ENCODE measurements at places on chromosomes 1 and 21.

- DNase-seq, result peak; percentile 73
Measured at GRCh38 chr1:154198756-154199562, 7.1 kb upstream of the TPM3 start.

DNA sequence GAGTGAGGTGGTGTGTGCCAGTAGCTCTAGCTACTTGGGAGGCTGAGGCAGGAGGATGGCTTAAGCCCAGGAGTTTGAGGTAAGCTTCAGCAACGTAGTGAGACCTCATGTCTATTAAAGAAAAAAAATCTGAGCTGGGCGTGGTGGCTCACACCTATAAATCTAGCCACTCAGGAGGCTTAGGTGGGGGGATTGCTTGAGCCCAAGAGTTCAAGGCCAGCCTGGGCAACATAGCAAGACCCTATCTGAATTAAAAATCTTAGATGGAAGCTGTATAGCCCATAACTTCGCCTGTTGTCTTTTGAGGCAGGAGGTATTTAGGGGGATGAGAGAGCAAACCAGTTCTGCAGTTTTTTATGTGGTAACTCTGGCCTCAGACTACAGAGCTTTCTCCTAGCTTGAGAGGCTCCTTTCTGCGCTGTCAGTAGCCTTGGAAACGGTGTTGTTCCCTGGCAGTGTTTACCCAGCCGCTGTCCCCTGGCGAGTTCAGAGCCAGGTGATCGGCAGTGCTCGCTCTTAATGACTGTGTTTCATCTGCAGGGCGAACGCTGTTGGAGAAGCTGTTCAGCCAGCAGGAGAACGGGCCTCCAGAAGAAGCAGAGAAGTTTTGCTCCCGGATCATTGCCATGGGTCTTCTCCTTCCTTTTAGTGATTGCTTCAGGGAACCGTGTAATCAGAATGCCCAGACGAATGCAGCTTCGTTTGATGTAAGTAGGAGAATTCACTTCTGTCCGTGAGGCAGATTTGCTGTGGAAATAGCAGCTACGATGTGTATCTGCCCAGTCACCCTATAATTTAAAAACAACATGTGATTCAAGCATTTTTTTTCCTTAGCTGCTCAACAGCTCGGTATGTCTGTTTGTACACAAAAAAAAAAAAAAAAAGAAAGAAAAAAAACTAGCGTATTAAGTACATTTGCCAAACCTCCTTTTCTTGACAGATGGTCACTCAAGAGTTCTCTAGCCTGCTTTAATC lies 31.2 kb downstream of the FMN2 start:
- DNase-seq, result peak; percentile 63

- DNase-seq, result peak; percentile 86
Measured at GRCh38 chr1:201426479-201427310, 5.2 kb upstream of the TNNI1 start.

DNA sequence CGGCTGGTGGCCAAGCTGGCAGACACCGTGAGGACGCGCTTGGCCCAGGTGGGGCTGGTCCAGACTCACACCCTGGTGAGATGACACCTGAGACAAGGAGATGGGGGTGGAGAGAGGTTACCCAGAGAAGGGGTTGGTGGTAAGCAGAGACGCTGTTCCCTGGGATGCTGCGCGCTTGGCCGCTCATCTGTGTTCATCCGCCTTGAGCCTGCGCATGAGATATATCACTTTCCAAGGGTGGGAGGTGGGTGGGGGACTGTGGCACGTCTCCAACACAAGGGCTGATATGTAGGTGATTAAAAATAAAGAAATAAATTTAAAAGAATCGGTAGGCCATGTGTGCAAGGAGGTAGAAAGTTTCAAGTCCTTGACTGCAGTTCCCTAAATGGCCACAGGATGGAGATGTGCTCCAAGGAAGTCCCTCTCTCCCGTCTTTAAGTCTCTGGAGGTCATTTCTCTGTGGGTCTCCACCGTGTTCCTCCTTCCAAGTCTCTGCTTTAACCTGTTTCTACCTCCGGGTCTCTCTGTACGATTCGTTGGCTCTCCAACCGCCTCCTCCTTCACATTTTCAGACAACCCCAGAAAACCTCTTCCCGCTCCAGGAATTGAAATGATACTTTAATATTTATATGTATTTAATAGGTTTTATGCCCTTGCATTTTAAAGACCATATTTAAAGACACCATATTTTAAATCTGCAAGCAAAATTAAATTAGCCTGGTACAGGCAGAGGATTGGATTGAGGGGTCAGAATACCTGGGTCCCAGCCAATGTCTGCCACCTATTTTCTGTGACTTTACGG lies 4.5 kb downstream of the TTC24 start:
- DNase-seq, result peak; percentile 88

- DNase-seq, result peak; percentile 56
Measured at GRCh38 chr1:178344513-178345091, 152.2 kb downstream of the CLEC20A start.

DNA sequence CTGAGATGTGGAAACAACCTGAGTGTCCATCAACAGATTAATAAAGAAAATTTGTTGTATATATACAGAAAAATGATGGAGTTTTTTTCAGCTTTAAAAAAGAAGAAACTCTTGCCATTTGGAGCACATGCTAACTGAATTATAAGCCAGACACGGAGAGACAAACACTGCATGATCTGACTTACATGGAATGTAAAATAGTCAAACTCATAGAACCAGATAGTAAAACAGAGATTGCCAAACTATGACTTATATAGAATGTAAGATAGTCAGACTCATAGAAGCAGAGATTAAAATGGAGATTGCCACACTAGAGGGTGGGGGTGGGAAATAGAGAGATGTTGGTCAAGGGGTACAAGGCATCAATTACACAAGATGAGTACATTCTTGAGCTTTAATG lies 1786.6 kb downstream of the PLA2G4A start:
- DNase-seq, result no peak

DNA sequence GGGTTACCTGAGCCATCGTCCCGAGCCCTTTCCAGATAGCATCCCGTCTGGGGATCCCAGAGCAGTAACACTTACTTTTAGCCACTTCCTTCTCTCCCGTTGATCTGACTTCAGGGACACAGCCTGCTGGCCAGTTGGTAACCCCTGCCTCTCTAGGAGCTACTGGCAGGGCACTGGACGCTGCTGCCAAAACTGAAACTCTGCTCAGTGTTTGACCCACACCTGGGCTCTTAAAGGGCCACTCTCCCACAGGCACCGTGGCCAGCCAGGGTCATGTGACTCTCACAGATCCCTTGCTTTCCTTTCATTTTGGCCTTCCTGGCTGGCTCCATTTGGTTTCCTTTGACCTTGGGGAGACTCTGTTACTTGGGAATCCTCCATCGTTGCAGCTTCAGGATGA lies at the start of gene PIGR:
TSS of gene PIGR (minus strand) at position 206 of the 400 bp plus-strand sequence. CDS start 5,935 bp downstream, outside the sequence.
- no peak for DNase-seq

GRCh38 chr1:232372841-232373440 lies 257.0 kb downstream of the SIPA1L2 start:
- peak; percentile 62 for DNase-seq

GRCh38 chr1:36088265-36088576 lies 471 bp upstream of the ADPRS start:
- DNase-seq, result no peak

GRCh38 chr1:9591669-9592509 lies 3.2 kb downstream of the TMEM201 start:
- peak; percentile 75 for DNase-seq

DNA sequence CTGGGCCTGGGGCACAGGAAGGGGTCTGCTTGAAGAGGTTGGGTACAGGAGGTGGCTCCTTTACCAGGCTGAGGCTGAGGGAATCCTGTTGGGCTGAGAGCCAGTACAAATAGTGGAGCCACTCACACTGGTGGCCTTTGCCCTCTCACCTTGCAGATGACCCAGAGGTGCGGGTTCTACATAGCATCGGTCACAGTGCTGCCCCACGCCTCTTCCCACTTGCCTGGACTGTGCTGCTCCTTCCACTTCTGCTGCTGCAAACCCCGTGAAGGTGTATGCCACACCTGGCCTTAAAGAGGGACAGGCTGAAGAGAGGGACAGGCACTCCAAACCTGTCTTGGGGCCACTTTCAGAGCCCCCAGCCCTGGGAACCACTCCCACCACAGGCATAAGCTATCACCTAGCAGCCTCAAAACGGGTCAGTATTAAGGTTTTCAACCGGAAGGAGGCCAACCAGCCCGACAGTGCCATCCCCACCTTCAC lies 1.8 kb upstream of the SLC50A1 start:
- DNase-seq, result no peak

- DNase-seq, result no peak
Measured at GRCh38 chr21:43591571-43591970, 67.7 kb downstream of the HSF2BP start.

GRCh38 chr1:239262538-239262937 lies 123.8 kb upstream of the CHRM3 start:
- DNase-seq, result no peak

DNA sequence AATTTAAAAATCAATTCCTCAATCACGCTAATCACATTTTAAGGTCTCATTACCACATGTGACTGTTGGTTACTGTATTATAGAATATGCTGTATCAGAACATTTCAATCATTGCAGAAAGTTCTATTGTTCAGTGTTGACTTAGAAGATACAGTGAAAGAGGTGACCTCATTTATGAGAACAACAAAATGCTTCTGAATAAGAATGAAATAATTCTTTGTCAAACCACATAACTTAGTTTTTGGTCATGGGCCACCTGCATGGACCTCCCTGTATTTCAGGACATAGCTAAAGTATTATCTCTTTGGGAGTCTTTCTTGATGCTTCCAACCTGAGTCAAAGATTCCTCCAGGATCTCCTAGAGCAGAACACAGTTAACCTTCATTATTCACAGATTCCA lies 22.3 kb downstream of the MFSD2A start:
- no peak for DNase-seq

DNA sequence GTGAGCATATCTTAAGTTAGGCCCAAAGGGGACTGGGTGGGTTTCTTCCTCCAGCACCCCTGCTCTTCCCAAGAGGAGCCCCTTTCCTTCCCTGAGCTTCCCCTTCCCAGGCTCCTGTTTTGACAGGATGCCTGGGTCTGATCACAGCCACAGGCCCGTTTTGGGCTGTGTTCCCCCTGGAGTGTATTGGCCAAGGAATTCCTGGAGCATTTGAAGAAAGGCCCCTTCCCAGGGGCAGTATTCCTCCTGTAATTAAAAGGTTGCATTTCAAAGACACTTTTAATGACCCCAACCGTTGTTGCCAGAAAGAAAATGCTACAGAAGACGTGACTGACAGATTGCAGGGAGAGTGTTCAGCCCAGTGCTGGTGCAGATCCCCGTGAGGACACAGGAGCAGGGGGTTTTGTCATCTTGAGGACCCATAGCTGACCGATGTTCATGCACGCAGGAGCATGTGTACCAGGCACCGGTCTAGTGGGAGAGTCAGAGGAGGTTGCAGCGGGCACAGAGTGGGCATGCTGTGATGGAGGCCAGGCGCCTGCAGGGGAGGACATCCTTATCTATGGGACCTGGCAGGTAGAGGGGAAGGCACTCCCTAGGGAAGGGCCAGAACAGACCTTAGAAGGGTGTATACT lies 19.3 kb upstream of the LBR start:
- DNase-seq, result no peak

GRCh38 chr1:202815120-202815519 lies 4.4 kb downstream of the PCAT6 start:
- no peak for DNase-seq

DNA sequence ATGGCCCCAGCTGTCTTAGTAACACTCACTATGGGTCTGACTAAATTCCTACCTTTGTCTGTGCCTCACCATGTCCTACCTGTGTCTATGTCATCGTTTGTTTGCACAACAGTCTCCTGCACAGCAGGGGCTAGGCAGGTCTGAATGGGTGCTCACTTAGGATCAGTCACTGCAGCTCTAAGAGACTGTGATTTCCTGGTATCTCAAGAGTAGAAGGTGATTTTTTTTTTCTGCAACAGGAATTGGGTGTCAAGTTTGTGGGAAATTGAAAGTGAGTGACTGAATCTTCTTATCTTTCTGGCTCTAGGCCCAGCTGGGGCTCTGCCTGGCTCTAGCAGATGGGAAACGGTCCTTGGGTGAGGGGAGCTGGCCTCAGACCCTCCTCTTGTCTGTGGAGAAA lies 46.4 kb upstream of the TRABD2B start:
- DNase-seq, result no peak

GRCh38 chr1:223645903-223646302 lies 19.6 kb downstream of the CAPN8 start:
- peak; percentile 33 for DNase-seq

DNA sequence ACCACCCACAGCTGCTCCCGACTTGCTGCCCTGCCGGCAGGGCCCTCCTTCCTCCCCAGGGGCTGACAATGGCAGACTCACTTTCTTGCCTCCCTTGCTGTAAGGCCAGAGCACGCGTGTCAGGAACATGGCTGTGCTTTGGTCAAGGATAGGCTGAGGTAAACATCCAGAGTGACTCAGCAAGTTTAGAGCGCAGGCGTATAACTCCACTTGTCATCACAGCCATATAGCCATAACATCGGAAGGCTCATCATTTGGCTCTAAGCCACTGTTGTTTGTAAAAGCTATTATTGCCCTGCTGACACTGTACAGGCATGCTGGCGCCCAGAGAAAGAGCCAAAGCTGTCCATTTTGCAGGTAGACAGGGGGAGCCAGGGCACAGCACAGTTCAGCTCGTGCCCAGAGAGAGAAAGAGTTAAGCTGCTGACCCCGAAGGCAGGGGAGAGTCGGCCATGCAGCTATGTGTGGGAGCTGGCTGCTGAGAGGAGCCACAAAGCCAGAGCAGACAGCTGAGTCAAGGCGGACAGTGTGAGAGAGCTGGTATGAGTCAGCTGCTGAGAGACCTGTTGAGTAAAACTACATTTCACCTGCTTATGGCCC lies 60.6 kb downstream of the GNG4 start:
- no peak for DNase-seq

- peak; percentile 82 for DNase-seq
Measured at GRCh38 chr1:65209005-65209885, 61.2 kb downstream of the AK4 start.

GRCh38 chr1:107530543-107530942 lies 389.7 kb downstream of the NTNG1 start:
- DNase-seq, result no peak

GRCh38 chr1:99170516-99170915 lies 93.8 kb upstream of the PLPPR4 start:
- DNase-seq, result no peak

GRCh38 chr1:108049178-108049819 lies 84.3 kb upstream of the VAV3 start:
- no peak for DNase-seq

- no peak for DNase-seq
Measured at GRCh38 chr1:41493117-41493536, 8.6 kb upstream of the EDN2 start.

GRCh38 chr1:232875536-232875935 lies 70.3 kb downstream of the MAP10 start:
- DNase-seq, result no peak

- peak; percentile 56 for DNase-seq
Measured at GRCh38 chr21:38570596-38570995, 72.3 kb upstream of the ERG start.

GRCh38 chr1:156525071-156525501 lies 24.5 kb upstream of the MEF2D start:
- DNase-seq, result peak; percentile 33

DNA sequence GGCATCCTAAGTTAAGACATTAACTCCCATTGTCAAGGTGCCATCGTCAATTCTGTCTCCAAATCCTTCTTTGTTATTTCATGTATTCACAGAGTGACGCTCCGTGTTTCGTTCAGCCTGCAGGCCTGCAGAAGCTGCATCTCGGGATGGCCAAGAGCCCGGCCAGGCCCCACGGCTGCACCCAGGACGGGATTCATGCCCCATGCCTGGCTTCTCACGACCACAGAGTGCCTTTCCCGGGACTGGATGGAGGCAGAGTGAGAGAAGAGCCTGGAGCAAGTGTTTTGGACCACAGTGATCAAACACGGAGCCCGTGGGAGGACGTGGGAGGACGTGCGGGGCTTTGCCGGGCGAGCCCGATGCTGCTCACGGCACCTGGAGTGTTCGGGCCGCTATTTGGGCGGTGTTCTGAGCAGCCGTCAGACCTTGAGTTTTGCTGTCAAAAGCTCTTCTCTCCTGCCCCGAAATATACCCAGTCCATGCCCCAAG lies 56.8 kb downstream of the COL6A1 start:
- no peak for DNase-seq
